ENCODE measurements at places on chromosomes 7 and 10.

- DNase-seq = no peak
These were observed 2.0 kb upstream of the PANK1 start for GRCh38 chr10:89646889-89647657.

- DNase-seq = no peak
These were observed 127.5 kb downstream of the SNX10 start for GRCh38 chr7:26419198-26419597.

GRCh38 chr7:38728145-38728544, 97.0 kb upstream of the AMPH start:
- no peak for DNase-seq

GRCh38 chr7:128069373-128070364, 38.4 kb upstream of the LRRC4 start:
- DNase-seq = no peak

DNA sequence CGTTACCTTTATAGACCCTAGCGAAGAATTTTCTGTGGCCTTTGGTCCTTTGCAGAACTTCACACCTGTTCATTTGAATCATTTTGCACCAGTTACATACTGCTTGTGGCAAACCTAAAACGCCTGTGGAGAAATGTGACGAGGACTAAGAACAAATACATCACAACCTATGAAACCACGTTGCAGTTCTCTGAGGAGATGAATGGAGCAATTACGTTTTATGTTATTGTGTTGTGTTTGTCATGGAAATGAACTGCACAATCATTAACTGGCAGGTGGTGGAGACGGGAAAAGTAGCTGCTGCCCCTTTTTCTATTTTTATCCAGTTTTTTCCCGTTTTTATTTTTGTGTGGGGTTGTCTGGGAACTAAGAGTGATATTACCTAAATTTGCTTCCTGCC, 505.5 kb downstream of the SDK1 start:
- DNase-seq = no peak

DNA sequence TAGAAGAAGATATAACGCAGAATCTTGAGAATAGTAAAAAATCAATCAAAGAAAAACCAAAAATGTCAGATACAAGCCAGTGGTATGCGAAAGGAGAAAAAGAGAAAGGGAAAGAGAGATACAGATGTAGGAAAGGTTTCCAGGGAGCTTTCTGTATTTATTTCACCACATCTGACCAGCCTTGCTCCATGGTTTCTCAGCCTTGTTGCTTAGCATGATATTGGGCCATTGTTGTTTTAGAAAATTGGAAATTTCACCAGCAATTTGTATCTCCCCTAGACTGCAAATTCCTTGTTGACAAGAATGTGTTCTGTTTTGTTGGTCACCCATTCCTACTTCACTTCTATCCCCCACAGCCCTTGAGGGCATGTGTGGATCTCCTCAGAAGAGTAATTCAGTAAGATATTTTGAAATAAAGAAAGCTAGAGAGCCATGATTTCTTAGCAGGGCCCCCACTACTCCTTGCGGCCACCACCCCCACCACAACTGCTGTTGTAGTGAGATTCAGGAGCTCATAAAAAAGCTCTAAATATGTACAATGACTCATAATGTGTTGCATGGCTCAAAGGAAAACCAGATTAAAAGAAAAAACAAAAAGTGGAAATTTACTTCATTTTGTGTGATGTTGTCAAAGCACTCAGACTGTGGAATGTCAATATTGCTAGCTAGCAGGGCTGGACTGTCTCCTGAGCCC, 138.7 kb downstream of the CHRM2 start:
- no peak for DNase-seq

- no peak for DNase-seq
These were observed 660 bp upstream of the HHEX start for GRCh38 chr10:92688927-92689662.

DNA sequence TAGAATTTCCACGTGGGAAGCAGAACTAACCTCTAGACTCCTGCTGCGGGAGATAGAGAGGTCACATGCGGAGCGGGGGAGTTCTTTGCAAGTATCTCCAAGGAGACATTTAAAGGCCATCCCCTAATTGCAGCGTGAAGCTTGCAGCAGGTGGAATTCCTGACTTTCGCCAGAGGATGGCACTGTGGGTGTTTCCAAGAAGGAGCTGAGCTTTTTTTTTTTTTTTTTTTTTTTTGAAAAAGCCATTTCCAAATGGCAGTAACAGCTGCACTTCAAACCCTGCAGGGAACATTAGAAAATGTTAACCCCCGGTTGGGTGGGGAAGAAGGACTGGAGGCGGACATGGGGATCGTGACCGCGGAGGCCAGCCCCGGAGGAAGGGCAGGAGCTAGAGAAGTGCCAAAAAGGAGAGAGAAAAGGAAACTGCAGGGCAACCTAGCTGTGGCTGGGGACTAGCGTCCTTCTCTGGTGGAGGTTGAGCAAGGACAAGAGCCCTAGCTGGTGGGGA, 487.7 kb downstream of the TYW1 start:
- DNase-seq = no peak

DNA sequence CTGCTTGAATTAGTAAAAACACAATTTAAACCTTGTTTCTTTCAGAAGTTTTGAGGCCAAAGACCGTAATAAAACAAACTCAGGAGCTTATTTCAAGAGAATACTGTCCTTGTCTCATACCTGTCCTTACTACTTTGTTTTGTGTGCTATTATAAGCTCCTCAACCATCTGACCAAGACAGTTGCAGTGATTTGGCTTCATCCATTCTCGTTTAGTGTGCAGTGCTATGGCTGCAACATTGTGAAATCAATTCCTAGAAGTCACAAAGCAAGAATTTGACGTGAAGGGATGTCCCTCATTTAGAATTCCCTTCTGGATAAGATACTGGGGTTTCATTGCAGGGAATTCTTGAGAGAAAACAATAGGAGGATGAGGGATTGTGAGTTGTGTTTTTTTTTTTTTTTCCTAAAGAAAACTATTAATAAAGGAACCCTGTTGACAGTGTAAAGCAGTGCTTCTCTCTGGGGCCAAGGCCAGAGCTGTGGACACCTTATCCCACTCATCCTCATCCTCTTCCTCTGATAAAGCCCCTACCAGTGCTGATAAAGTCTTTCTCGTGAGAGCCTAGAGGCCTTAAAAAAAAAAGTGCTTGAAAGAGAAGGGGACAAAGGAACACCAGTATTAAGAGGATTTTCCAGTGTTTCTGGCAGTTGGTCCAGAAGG, at the start of gene OIT3:
OIT3 (plus strand) TSS at position 604 of the 663 bp plus-strand sequence. CDS start 60 bp downstream, outside the sequence.
- DNase-seq = no peak

GRCh38 chr10:93566435-93567276, at the start of gene FFAR4:
TSS of gene FFAR4 (plus strand) at chr10:93566665. CDS start at chr10:93566721, 56 bp downstream.
- no peak for DNase-seq

DNA sequence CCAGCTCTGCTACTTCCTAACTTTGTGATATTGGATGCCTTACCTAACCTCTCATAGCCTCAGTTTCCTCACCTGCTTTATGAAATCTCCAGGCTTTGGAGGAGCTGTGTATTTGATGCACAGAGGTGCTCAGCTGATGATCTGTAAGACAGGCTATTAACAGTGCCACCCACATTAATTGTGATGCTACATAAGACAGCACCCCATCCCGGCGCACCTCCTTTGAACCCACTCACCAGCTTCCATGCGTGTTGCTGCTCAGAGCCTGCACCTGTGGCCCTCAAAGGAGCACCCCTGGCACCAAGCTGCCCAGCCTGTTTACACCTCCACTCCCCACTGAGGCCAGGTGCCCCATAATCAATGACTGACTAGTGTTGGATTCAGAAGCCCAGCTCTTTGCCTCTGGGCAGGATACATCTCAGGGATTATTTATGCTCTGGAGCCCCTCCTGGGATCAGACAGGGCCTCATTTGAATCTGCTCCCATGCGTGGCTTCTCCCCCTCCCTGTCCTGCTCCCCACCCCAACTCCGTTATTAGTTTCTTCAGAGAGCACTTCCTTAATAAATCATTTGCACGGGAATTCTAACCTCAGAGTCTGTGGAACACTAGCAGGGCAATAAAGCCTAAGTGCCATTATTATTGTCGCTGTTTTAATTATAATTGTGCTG, 87.7 kb downstream of the GFRA1 start:
- DNase-seq = no peak

DNA sequence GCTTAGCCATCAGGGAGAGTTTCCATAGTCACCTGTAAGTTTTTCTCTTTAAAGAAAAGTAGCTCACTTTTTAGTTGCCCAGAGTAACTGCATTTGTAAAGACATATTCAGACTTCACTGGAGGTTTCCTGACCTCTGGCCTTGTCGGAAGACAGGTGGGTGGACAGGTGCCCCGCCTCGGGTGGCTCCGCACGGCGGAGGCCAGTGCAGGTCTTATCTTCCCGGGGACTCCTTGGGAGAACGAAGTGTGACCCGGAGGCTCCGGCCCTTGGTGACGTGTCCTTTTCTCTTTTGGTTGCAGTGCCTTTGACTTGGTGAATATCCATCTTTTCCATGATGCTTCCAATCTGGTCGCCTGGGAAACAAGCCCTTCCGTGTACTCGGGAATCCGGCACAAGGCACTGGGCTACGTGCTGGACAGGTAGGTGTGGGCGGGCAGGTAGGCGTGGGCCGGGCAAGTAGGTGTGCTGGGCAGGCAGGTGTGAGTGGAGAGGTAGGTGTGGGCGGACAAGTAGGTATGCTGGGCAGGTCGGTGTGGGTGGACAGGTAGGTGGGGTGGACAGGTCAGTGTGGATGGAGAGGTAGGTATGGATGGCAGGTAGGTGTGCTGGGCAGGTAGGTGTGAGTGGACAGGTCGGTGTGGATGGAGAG, 75.8 kb downstream of the NKX6-2 start:
- DNase-seq = no peak

GRCh38 chr7:31082017-31082416, 29.9 kb downstream of the ADCYAP1R1 start:
- DNase-seq = no peak

- DNase-seq = no peak
These were observed 156.9 kb upstream of the SH2B2 start for GRCh38 chr7:102129636-102130370.

DNA sequence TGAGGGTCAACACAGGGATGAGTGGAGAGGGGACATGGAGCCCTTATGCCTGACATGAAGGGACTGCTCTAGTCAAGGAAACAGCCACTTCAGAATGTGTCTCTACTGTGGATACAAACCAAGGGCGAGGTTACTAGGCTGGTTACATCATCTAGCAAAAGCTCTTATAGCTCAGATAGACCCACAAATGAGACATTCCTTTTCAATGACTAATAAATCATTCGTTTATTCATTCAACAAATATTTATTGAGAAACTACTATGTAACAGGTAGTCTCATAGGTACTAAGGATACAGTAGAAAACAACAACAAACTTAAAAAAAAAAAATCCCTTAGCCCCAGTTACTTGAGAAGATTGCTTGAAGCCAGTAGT, 219.5 kb downstream of the KIAA1217 start:
- DNase-seq = no peak

- DNase-seq = no peak
These were observed 25.8 kb downstream of the DENND10 start for GRCh38 chr10:119129721-119130120.

- no peak for DNase-seq
These were observed 21.4 kb upstream of the RSBN1L start for GRCh38 chr7:77674878-77675277.

DNA sequence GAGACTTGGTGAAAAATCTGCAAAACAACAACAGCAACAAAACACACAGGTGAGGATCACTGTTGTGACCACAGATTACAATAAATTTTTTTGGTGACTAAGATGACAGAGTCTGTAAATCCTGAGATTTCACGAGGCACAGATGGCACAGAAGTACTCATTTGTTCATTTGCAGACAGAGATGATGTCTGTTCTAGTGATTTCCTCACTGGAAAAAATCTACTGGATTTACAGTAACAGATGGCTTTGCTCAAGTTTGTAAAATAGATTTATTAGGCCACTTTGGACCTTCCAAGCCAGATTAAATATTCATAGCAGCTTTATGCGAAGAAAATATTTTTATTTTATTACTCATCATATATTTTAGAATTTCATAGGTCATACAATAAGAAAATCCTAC, 113.5 kb upstream of the IL6 start:
- no peak for DNase-seq

- no peak for DNase-seq
These were observed at the start of gene PAPOLB for GRCh38 chr7:4861673-4862072. TSS of gene PAPOLB (minus strand) at chr7:4862030. CDS start at chr7:4861810, 220 bp downstream.

- DNase-seq = no peak
These were observed 163.1 kb downstream of the PPP1R17 start for GRCh38 chr7:31850066-31850465.

- no peak for DNase-seq
These were observed 17.8 kb downstream of the CELF2 start for GRCh38 chr10:11035301-11035991.

GRCh38 chr7:1011297-1012003, 28.5 kb downstream of the CYP2W1 start:
- no peak for DNase-seq

GRCh38 chr10:87503886-87504285, 807 bp upstream of the MINPP1 start:
- DNase-seq = no peak

GRCh38 chr7:30255064-30255769, 29.2 kb upstream of the ZNRF2 start:
- no peak for DNase-seq

- DNase-seq = no peak
These were observed 185.6 kb upstream of the PRSS58 start for GRCh38 chr7:142443216-142444010.

DNA sequence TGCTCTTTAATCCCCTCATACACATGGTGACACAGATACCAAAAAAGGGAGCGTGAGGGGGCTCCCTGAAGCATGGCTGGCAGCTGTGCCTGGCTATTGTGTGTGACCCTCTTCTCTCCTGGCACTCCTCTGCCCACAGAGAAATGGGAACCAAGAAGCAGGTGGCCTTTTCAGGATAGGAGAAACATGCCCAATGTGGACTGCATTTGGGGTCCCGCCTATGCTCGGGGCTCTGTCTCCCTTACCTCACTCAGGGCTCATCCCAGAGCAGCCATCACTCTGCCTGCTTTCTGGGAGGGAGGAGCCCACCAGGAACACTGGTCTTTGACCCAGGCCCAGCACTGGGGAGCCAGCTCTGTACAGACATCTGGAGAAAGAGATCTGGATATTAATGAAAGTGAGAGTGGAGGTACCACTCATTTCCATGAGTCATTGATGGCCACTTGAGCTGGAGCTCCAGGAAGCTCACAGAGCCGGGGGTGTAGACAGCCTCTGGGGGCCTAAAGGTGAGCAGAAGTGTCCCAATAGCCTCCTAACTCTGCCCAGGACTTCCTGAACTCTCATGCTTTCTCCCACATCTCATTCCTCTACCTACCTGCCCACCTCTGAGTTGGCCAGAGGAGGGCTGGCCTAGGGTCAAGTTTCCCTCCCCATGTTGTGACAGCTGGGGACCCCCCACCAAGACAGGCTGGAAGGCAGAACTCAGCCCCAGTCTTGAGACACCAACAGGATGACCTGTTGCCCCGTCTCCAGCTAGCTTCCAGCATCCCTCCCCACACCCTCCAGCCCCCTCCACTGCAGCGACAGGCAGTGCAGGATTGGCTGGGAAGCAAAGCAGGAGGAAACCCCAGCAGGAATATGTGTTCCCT, 42.6 kb downstream of the DRGX start:
- DNase-seq = no peak

GRCh38 chr10:112951359-112952281, 1.6 kb downstream of the TCF7L2 start:
- DNase-seq = peak; percentile 3

DNA sequence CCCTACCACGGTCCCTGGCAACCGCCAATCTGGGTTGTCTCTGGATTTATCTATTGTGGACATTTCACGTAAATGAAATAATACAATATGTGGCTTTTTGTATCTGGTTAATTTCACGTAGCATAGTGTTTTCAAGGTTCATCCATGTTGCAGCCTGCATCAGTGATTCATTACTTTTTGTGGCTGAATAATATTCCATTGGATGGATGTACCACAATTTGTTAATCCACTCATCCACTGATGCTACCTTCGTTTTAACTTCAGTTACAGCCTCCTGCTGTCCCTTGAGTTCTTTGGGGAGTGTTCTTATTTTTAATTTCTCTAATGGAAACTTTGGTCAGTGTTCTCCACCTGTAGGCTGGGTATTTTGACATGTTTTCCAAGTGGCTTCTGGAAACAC, 49.5 kb downstream of the GRK5 start:
- no peak for DNase-seq
